Stimulated activated CD8-positive, alpha-beta memory T cell treated with anti-CD3 and anti-CD28 coated beads, Interleukin-15, amount 100 ng/mL, for 48 hours (primary cell): ENCODE measurements at places on chromosomes 6 and 20.
A peak's percentile ranks its signal among the peaks of the same experiment; 100 is the strongest.

DNA sequence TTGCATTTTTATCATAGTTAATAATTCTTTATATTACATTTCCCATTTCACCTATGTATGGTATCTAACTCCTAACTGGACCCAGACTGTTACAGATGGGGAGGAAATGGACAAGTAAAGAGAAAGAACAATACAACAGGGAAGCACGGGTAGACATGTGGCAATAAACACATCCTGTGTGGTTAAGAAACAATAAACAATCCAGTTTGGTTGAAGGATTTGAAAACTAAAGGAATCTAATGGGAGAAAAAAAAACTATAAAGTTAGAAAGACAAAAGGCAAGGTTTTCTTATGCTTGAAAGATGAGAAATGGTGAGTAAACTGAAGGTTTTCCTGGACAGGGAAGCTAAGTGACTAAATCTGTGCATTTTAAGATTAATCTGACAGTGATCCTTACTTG is 34.9 kb upstream of the ALDH8A1 start:
- DNase-seq, result no peak

DNA sequence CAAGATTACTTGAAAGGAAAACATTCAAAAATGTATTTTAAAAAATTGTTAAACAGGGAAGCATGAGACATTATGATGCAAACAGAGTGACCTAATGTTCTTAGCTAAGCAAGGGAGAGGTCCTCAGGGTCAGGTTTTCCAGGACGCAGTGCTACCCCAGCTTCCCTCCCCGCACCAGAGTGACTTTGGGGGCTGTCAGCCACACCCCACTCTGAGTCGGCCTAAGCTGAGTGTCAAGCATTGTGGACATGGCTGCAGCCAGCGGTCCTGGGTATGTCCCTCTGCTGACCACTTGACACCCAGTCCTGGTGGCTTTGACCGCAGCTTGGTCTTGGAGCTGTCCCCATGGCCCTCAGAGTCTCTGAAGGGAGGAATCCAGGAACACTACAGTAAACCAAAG is 54.9 kb upstream of the CD93 start:
- DNase-seq, result no peak

GRCh38 chr6:5854899-5855298 is 151.8 kb downstream of the NRN1 start:
- DNase-seq, result no peak

GRCh38 chr6:2414885-2415547 is 169.6 kb upstream of the GMDS start:
- DNase-seq, result no peak

DNA sequence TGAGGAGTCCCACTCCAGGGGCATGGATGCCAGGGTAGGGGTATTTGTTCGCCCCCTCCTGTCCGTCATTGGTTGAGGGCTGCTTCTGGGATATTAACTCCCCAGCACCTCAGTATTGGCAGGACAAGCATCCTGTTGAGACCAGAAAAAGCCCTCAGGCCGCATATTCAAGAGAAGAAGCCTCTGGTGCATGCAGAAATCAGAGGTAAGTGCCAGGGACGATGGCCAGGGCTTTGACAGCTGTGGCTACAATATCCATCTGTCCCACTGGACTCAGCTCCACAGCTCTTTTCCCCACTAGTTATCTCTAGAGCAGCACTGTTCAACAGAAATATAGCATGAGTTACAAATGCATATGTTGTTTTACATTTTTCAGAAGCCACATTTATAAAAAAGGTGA is 651.3 kb downstream of the KIF16B start:
- no peak for DNase-seq

DNA sequence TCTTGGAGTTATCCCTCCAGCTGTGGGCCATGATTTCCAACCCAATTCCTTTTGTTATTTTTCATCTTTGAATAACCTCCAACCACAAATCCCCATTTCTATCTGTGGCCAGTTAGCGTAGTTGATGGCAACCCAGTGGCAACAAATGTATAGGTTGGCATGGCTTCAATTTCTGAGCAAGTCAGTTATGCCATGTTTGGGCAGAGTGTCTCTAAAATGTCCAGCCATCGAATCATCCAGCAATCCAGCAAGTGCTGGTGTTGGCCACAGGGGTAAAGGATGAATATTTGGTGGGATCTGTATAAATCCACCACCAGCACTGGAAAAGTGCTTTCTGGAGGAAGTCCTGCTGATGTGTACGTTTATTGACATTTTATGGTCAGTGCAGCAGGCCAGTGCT is 233.3 kb downstream of the MYLK4 start:
- DNase-seq, result no peak

- no peak for DNase-seq
Measured at GRCh38 chr6:36916126-36916525, 30.4 kb downstream of the C6orf89 start.

DNA sequence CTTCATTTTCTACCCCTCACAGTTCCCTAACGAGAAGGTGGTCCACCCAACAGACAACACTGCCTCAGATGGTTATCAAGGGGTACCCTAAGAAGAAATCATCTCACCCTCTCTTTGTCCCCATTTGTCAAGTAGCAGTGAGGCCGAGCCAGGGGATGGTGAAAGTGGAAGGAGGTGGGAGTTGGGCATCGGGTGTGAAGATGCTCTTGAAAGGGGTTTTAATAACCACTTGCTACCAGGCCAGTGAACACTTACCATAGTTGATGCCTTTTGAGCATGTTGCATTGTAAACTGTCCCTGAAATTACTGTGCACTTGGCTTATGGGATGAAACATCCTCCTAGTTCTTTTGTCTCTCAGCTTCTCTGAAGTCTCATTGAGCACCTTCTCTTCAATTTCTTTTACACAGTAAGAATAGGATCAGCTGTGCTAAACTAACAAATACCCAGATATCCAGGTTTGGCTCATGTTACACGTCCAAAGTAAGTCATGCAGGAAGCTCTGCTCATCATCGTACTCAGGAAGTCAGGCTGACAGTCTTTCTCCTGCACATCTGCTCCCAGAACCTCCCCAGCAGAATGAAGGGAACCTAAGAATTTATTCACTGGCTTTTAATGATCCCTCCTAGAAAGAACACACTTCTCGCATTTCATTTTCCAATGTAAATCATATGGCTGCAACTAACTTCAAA is 13.3 kb downstream of the HLA-DPB1 start:
- no peak for DNase-seq

GRCh38 chr20:45374101-45374467 is 4.0 kb downstream of the TP53TG5 start:
- no peak for DNase-seq

- DNase-seq, result no peak
Measured at GRCh38 chr6:74826263-74826662, 379.6 kb downstream of the COL12A1 start.

DNA sequence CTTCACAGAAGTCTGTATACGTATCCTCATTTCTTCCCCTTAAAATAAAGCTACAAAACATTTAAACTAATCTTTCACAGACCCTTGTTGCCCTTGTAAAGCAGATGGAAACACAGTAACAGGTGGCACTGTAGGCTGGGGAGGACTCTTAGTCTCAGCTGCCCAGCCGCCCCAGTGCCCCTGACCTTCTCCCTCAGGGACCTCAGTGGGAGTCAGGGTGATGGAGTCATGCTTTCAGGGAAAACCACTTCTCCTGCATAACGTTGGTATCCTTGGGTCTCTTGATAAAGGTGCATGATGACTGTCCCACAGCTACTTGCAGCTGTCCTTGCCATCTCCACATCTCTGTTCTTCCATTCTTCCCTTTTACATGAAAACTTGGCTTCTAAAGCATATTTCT is 198.6 kb downstream of the CDKAL1 start:
- DNase-seq, result no peak

DNA sequence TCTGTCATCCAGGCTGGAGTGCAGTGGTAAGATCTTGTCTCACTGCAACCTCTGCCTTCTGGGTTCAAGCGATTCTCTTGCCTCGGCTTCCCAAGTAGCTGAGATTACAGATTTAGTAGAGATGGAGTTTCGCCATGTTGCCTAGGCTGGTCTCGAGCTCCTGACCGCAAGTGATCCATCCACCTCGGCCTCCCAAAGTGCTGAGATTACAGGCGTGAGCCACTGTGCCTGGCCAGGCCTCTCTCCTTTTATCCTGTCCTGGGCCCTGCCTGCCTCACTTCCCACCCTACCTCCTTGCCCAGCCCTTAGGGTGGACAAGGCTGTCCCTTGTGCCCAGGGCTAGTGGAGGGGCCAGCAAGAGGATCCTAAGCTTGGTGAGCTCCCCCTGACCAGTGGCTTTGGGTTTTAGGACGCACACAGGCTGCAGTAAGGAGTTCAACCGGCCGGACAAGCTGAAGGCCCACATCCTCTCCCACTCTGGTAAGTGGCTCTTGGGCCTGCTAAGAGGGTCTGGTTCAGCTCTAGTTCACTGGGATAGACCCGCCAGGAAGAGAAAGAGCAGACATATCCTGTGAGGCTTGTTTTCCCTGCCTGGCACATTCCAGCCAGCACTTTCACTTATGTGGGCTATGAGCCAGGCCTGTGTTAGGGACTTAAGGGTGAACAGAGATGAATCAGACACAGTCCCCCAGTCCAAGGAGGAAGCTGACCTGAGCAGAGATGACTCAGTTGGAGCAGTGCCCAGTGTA is 21.9 kb upstream of the CHMP4B start:
- no peak for DNase-seq

DNA sequence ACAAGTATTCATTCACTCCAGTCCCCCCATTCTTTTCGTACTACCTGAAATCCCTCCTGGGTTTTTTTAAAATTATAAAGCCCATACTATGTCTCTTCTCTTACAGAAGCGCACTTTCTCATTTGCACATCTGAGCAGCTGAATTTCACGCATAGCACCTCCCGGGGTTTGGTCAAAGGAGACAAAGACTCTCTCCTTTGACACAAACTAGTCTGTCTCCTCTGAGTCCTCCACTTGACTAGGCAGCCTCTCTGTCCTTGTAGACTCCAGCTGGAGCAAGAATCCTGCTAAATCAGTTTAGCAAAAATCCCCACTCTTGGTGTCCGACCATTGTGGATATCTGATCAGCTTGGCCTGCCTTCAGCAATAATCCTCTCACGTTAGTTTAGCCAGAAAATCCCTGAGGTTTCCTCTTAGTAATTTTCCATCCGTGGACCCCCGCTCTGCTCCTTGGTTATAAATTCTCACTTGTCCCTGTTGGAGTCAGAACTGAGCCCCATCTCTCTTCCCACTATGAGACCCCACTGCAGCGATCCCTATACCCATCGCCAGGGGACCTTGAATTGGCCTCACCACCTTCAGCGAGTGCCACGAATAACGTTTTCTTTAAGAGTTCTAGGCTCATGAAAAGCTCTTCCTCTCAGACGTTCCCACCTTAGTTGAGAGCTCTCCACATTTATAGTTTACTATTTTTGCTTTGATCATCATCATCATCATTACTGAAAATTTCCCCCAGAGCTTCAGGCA is 29.0 kb downstream of the PDYN start:
- no peak for DNase-seq

- DNase-seq, result no peak
Measured at GRCh38 chr20:37437676-37438075, 83.4 kb upstream of the NNAT start.

- peak; percentile 37 for DNase-seq
Measured at GRCh38 chr20:57092112-57092899, 174.1 kb downstream of the BMP7 start.

- no peak for DNase-seq
Measured at GRCh38 chr6:36025932-36026327, 1.5 kb upstream of the SLC26A8 start.

- no peak for DNase-seq
Measured at GRCh38 chr6:80403365-80403764, 296.9 kb downstream of the BCKDHB start.

- DNase-seq, result no peak
Measured at GRCh38 chr6:13563009-13563408, 11.4 kb upstream of the SIRT5 start.

DNA sequence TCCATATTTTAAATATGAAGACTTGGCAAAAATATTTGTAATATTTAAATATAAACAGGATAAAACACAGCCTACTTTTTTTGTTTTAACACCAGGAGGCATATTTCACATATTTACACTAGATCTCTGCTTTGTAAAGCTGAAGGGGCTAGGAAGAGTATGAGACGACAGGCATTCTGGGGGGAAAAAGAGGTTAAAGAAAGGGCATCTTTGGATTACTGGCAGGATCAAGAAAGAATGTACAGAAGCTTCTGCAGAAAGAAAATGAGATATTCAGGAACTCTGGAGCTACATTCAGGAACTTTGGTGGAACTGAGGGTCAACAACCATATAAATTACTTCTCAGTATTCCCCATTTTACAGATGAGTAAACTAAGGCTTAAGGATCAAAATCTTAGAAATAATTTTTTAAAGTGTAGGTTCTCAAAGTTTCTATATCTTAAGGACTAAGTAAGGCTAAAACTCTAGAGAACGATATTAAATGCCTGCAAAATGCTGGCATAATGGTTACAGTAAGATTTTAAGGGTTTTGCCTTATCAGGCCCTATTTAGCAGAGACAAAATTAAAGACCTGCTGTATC is 156.5 kb downstream of the CDK19 start:
- DNase-seq, result no peak

- DNase-seq, result no peak
Measured at GRCh38 chr6:49082611-49083010, 380.4 kb downstream of the MMUT start.

GRCh38 chr20:44650771-44651433 is 597 bp downstream of the ADA start:
- DNase-seq, result no peak
